Left lung (tissue), 14 donors: ENCODE measurements at places on chromosomes 5 and 9.
A peak's percentile ranks its signal among the peaks of the same experiment; 100 is the strongest.

- no peaks in the 10 kb centered on the region for H3K27me3 ChIP-seq
- peak overlapping the region; percentile 53 for H3K27ac ChIP-seq
- peaks cover 27% of the 10 kb centered on the region for H3K36me3 ChIP-seq
- H3K4me3 ChIP-seq: peak overlapping the region; percentile 98
- H3K4me1 ChIP-seq: peaks cover 13% of the 10 kb centered on the region
Observed at GRCh38 chr9:137255448-137256114, 454 bp downstream of the NELFB start.

GRCh38 chr5:53151713-53152458, 42.3 kb upstream of the MOCS2 start:
- DNase-seq: peak; percentile 56
- no peak overlapping the region for H3K4me3 ChIP-seq
- H3K4me1 ChIP-seq: no peaks in the 10 kb centered on the region
- H3K36me3 ChIP-seq: no peaks in the 10 kb centered on the region
- H3K27ac ChIP-seq: no peak overlapping the region

DNA sequence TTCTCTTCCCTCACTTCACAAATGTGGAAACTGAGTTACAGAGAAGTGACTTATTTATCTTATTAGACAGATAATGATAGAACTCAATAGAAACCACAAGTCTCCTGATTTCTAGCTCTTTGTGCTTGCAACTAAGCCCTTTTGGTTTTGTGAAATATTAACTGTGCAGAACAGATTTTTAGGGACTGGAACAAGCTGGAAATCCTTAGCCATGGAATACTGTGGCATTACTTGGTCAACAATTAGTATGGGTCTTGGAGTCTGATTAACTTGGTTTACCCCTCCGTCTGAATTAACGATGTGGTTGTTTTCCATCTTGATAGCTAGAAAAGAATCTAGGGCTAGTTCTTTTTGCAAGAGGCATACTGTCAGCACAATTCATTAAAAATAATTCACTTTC, 584 bp upstream of the KLF9 start:
- no peaks in the 10 kb centered on the region for H3K27me3 ChIP-seq
- peaks cover 62% of the 10 kb centered on the region for H3K4me1 ChIP-seq
- H3K27ac ChIP-seq: peak overlapping the region; percentile 100

- H3K27ac ChIP-seq: no peak overlapping the region
- no peak overlapping the region for H3K4me3 ChIP-seq
- no peaks in the 10 kb centered on the region for H3K36me3 ChIP-seq
- H3K4me1 ChIP-seq: no peaks in the 10 kb centered on the region
Observed at GRCh38 chr9:21728781-21729180, 73.7 kb upstream of the MTAP start.

GRCh38 chr9:74494490-74494889, 2.6 kb upstream of the RORB start:
- H3K36me3 ChIP-seq: no peaks in the 10 kb centered on the region
- no peak overlapping the region for H3K27ac ChIP-seq
- H3K4me1 ChIP-seq: peaks cover 3% of the 10 kb centered on the region
- peaks cover 68% of the 10 kb centered on the region for H3K27me3 ChIP-seq
- no peak for DNase-seq
- no peak overlapping the region for H3K4me3 ChIP-seq

GRCh38 chr9:125842242-125842641, 95.1 kb downstream of the PBX3 start:
- H3K27me3 ChIP-seq: no peaks in the 10 kb centered on the region
- no peak overlapping the region for H3K4me3 ChIP-seq
- H3K27ac ChIP-seq: no peak overlapping the region
- H3K4me1 ChIP-seq: no peaks in the 10 kb centered on the region

DNA sequence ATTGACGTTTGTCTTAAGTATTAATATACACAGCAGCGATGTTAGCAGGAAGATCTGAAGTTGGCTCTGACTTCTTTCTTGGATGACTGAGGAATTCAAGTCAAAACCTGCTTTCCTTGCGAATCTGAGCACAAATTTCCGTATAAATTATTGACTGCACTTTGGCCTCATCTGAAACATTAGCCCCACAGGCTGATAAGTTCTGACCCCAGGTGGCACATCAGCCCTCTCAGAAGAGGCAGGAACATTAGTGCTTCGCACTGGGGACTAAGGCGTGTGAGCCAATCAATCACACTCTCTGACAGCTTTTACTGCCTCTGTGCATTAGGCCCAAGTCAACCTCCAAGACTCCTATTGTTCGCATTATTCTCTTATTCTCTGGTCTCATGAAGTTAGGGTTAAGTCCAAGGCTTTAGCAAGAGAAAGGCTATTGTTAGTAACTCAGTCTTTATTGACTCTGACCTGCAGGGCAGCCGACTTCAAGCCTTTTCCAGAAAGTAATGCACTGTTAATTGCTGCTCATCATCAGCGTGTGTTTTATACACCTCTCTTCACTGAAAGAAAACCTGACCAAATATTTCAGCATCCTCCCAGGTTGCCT, 84.2 kb downstream of the ZNF608 start:
- DNase-seq: no peak
- peak overlapping the region; percentile 61 for H3K27ac ChIP-seq
- H3K4me3 ChIP-seq: no peak overlapping the region
- peaks cover 61% of the 10 kb centered on the region for H3K4me1 ChIP-seq
- no peaks in the 10 kb centered on the region for H3K36me3 ChIP-seq

GRCh38 chr5:111755942-111756381, 1.0 kb downstream of the NREP start:
- DNase-seq: no peak
- H3K27me3 ChIP-seq: no peaks in the 10 kb centered on the region
- H3K4me1 ChIP-seq: peaks cover 30% of the 10 kb centered on the region
- peak overlapping the region; percentile 93 for H3K27ac ChIP-seq
- no peaks in the 10 kb centered on the region for H3K36me3 ChIP-seq

DNA sequence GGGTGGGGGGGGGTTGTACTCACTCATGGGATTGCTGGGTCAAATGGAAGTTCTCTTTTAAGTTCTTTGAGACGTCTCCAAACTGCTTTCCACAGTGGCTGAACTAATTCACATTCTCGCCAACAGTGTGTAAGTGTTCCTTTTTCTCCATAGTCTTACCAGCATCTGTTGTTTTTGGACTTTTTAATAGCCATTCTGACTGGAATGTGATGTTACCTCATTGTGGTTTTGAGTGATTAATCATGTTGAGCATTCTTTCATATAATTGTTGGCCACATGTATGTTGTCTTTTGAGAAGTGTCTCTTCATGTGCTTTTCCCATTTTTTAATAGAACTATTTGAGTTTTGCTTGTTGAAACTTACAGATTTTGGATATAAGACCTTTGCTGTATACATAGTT, 94.9 kb upstream of the PLPPR1 start:
- no peaks in the 10 kb centered on the region for H3K4me1 ChIP-seq
- DNase-seq: no peak
- no peak overlapping the region for H3K27ac ChIP-seq

DNA sequence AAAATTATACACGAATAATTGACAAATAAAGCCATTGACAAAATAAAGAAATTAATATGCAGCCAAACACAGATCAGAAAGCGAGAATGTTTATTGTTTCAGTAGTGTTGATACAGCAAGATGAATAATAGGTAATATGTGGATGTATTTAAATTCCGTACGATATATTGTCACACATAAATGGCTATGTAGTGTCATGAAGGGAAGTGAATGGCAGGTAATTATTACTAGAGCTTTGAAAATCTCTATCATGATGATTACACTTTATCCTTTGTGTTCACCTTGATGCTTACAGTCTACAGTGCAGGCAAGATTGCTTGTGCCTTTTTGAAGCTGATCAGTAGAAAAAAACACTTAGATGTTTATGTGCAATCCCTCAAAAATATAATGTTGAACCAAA, 23.3 kb upstream of the CDH10 start:
- no peaks in the 10 kb centered on the region for H3K4me1 ChIP-seq
- no peak for DNase-seq
- no peak overlapping the region for H3K4me3 ChIP-seq
- H3K27me3 ChIP-seq: no peaks in the 10 kb centered on the region
- no peak overlapping the region for H3K27ac ChIP-seq
- H3K36me3 ChIP-seq: no peaks in the 10 kb centered on the region

DNA sequence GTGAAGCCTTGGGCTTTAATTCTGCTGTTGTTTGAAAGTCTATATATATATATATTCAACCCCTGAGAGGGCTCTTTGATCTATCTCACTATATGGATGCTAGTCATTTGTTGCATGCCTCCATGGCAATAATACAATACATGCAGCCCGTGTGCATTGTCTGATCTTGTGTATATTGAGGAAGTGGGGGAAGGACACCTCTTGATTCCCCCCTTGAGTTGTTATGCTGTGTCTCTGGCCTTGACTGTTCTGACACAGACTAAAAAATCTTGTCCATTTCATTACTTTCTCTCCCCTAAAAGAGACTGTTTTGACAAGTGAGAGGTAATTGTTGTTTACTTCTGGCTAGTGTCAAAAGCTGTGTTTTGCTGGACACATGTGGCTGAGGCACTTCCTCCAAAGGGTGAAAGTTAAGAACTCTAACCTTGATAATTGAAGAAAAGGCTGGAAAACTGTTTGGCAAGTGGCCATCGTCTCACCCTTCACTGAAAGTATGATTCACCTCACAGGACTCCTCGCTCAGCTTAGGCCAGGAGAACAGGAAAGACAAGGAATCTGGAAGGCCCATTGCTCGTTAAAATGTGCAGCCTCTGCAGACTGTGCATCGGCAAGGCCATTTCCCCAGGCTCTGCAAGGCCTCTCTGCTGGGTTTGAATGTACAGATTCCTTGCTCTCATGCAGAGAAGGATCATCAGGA, 304.0 kb downstream of the PRELID2 start:
- H3K36me3 ChIP-seq: no peaks in the 10 kb centered on the region
- H3K27me3 ChIP-seq: no peaks in the 10 kb centered on the region

GRCh38 chr5:135119481-135119880, 85.5 kb upstream of the PITX1 start:
- H3K36me3 ChIP-seq: no peaks in the 10 kb centered on the region
- no peak for DNase-seq
- H3K4me3 ChIP-seq: no peak overlapping the region
- no peaks in the 10 kb centered on the region for H3K4me1 ChIP-seq
- H3K27ac ChIP-seq: no peak overlapping the region

GRCh38 chr5:89276566-89277305, 393.8 kb upstream of the MEF2C start:
- no peaks in the 10 kb centered on the region for H3K36me3 ChIP-seq
- no peaks in the 10 kb centered on the region for H3K27me3 ChIP-seq
- DNase-seq: no peak

DNA sequence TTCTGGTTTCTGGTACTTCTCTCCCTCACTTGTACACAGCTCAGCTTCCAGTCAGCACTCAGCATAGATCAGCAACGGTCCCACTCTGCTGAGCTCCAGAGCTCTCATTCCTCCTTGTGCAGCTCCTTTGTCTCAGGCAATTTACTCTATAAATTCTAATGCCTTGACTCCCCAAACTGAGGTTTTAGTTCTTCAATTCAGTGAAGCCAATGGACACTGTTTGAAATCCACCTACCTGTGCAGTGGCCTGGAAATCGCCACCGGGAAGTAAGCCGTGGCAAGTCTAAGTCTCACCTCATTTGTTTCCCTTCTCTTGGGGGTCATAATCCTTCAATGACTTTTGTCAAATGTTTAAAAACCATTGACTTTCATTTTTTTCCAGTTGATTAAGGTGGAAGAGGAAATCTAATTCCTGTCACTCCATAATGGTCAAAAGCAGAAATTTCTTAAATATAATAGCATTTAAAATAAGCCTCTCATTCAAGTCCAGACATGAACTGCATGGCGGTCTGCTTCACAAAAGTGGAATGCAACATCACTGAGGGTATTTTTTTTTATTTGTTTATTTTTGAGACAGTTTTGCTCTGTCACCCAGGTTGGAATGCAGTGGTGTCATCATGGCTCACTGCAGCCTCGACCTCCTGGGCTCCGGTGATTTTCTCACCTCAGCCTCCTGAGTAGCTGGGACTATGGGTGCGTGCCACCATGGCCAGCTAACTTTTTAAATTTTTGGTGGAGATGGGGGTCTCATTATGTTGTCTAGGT, 79.6 kb downstream of the C7 start:
- DNase-seq: no peak
- no peaks in the 10 kb centered on the region for H3K27me3 ChIP-seq
- no peak overlapping the region for H3K27ac ChIP-seq
- peaks cover 19% of the 10 kb centered on the region for H3K4me1 ChIP-seq
- H3K4me3 ChIP-seq: no peak overlapping the region

DNA sequence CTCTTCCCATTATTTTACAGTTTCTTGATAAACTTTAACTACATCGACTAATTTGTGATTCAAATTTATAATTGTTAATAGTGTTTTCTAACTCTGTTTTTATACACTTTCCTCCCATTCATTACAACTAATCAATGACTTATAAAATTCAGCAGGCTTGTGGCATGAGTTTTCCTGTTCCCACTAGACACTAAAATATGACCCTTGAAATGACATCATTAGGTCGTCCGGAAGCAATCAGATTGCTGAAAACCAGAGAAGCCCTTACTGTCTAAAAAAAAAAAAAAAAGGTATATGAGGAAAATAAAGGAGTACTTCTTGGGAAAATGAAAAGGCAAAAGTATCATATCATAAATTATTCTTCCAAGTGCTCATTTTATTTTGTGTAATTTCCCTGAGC, 553.7 kb downstream of the ZNF608 start:
- no peaks in the 10 kb centered on the region for H3K36me3 ChIP-seq
- no peaks in the 10 kb centered on the region for H3K4me1 ChIP-seq
- H3K4me3 ChIP-seq: no peak overlapping the region
- no peaks in the 10 kb centered on the region for H3K27me3 ChIP-seq

DNA sequence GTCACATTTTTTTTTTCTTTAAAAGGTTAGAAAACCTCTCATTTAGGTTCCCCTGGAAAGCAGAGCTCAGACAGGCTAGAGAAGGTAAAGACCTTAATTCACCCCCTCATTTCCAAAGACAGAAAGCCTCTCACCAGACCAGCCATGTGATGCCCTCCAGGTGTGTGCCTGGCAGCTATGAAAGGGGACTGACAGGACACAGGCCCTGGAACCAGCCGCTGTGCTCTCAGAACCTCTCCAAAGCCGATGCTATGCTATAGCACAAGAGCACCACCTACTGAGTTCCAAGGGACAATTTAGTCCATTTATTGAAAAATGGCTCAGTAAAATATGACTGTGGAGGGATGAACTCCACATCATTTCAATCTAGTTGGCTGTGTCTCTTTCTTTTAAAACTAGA, 48.8 kb downstream of the FANCC start:
- no peaks in the 10 kb centered on the region for H3K36me3 ChIP-seq
- no peaks in the 10 kb centered on the region for H3K27me3 ChIP-seq
- H3K4me1 ChIP-seq: no peaks in the 10 kb centered on the region
- H3K4me3 ChIP-seq: no peak overlapping the region
- DNase-seq: no peak

- H3K27ac ChIP-seq: no peak overlapping the region
- no peaks in the 10 kb centered on the region for H3K36me3 ChIP-seq
- peaks cover 3% of the 10 kb centered on the region for H3K4me1 ChIP-seq
Observed at GRCh38 chr5:82329393-82329792, 51.2 kb upstream of the RPS23 start.

GRCh38 chr9:113216406-113216805, 4.7 kb downstream of the FKBP15 start:
- H3K27me3 ChIP-seq: no peaks in the 10 kb centered on the region
- peaks cover 6% of the 10 kb centered on the region for H3K36me3 ChIP-seq
- no peak overlapping the region for H3K4me3 ChIP-seq
- peaks cover 63% of the 10 kb centered on the region for H3K4me1 ChIP-seq
